ENCODE measurements at places on chromosomes 2 and 18.

GRCh38 chr2:90207454-90208058, 1516.1 kb downstream of the RPIA start:
- DNase-seq = no peak

DNA sequence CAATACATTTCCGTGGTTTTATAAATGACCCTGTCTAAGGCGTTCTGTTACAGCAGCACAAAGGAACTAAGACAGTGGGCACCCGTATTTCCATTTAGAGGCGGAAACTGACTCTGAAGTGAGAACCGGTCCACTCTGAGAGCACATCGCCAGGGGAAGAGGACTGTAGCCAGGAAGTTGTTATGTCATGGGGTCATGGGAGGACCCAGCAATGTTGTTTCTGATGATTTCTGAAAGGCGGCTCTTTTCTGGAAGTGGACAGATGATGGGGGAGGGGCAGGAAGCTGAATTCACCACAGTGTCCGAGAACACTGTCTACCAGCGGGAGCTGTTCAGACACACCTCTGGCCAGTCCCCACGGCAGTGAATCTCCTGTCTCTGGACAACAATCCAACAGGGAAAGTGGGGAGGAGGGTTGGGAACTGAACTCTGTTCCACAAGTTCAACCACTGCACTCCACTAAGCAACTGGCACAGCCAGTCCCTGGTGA, 2.1 kb upstream of the LRRFIP1 start:
- DNase-seq = no peak

DNA sequence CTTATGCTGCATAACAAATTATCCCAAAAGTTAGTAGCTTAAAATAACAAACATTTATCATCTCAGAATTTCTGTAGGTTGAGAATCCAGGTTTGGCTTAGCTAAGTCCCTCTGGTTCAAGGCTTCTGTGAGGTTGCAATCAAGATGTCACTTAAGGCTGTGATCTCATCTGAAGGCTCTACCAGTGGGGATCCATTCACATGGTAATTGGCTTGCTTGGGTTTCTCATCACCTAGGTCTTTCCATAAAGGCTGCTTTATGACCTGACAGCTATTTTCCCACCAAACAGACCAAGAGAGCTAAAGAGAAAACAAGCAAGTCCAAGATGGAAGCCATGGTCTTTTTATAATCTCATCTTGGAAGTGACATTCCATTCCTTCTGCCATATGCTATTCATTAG, 137.3 kb downstream of the DTNA start:
- no peak for DNase-seq

GRCh38 chr18:22171258-22172119, 2.1 kb downstream of the GATA6 start:
- DNase-seq = no peak

DNA sequence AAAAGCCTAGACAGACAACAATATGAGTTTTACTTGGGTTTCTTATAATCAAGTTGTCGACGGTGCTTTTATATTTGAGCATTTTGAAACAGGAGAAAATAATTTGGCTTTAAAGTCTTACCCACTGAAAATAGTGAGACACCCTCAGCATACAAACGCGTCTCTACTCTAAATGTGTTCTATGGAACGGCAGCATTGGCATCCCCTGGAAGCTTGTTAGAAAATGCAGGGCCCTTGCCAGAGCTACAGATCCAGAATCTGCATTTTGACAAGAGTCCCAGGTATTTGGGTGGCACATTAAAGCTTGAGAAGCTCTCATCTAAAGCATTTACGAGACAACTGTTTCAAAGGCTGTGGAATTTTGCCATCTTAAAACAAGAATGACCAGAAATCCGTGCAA, 163.5 kb downstream of the PID1 start:
- no peak for DNase-seq

GRCh38 chr2:191862156-191862775, 15.4 kb upstream of the CAVIN2 start:
- DNase-seq = no peak

DNA sequence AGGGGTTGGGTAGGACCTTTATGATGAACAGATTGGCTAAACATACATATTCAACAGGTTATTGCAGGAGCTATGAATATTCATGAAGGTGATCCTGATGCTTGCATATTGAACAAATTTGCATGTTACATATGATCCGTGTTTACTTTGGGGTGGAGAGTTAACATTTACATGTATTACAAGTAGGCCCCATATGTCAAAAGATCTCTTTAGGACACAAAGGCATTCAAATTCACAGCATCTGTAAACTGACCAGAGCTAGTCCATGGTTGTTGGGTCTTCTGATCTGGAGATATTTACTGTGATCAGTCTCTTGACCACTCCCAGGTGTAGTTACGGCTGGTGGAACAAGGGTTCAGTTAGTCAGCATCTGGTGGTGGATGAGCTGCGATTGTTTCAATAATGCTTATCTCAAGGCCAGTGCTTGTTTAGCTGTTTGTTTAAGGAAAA, 80.4 kb downstream of the PMAIP1 start:
- DNase-seq = no peak

GRCh38 chr2:183089192-183089851, 10.8 kb downstream of the DUSP19 start:
- DNase-seq = no peak

- no peak for DNase-seq
Measured at GRCh38 chr18:62963507-62963906, 248.2 kb downstream of the PHLPP1 start.

DNA sequence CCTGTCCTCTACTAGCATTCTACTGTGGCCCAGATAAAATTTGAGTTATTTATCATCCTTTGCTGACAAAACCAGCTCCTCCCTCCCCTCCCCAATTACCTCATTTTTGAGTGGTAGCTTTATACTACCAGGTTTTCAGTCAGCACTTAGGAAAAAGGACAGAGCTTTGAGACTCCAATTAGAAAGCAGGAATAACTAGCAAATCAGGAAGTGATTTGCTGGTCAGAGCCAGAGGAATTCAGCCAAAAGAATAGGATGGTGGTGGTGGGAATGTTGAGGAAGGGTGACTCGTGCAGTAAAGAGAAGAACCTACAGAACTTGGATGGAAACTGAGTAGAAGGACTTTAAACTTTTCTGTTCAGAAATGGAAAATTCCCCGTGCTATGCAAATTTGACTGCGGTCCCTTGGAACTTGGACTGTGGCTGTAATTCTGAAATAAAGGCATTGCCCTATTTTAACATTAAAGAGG, 3.7 kb downstream of the MYL12B start:
- DNase-seq = no peak

DNA sequence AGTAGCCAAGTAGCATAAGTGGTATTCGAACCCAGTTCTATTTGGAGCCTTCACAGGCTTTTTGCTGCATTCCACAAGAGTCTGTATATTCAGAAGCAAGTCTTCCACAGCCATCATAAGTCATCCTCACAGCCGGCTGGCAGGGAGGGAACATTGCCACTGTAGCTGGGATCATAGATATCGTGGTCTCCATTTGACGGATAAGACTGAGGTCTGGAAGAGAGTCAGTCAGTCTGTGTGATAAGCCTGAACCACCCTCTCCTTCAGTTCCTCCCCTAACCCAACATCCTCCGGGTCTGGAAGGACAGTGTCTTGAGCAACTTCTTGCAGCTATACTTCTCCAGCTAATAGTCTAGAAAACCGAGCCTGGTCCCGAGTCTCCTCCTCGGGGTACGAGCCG, 17.0 kb upstream of the C1QL2 start:
- no peak for DNase-seq

DNA sequence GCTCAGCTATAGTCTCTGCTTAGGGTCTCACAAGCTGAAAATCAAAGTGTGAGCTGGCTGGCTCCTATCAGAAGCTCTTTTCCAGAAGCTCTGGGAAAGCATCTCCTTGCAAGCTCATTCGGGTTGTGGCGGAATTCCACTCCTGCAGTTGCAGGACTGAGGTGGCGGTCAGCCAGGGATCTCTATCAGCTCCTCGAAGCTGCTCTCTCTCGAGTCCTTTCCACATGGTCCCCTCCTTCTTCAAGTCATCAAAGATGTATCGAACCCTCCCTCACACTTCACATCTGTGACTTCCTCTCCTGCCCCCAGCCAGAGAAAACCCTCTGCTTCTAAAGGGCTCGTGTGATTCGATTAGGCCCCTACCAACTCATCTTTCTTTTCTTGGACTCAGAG, 141.7 kb downstream of the ZFP36L2 start:
- DNase-seq = no peak
